ENCODE measurements at places on chromosomes 7 and 10.
A peak's percentile ranks its signal among the peaks of the same experiment; 100 is the strongest.

DNA sequence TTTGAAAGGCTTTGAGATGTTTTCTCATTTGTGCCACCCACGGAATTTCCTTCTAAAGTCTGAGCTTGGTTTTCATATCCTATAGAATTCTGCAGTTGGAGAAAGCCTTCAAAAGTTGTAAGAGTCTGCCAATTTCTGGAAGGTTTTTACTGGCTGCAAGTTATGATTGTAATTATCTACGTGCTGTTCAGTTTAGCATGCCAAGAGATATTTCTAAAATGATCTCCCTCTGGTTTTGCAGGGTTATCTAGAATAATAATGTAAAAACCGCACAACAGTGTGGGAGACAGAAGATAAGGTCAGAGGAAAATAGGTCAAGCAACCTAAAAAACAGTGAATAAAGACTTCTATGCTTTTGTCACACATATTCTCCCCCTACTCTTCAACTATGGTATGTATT is 69.3 kb downstream of the MTERF1 start:
- DNase-seq, result no peak

DNA sequence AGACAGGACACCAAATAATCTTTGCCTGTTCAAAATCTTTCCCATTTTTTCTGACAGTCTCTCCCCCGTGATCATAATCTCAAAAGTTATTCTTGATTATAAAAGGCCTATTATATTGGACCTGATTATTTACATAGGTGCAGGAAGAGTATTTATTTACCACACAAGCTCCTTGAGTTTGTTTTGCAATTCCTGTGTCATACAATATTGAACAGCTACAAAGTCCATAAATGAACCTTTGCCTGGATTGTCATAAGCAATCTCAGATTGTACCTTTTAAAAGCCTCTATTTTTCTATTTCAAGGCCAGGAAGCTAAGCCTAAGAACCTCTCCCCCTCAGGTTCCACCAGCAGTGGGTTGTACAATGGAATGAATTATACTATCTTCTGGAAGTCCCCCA is 183.9 kb upstream of the MEOX2 start:
- no peak for DNase-seq

- no peak for DNase-seq
Measured at GRCh38 chr10:31136930-31137885, 105.5 kb upstream of the ZNF438 start.

DNA sequence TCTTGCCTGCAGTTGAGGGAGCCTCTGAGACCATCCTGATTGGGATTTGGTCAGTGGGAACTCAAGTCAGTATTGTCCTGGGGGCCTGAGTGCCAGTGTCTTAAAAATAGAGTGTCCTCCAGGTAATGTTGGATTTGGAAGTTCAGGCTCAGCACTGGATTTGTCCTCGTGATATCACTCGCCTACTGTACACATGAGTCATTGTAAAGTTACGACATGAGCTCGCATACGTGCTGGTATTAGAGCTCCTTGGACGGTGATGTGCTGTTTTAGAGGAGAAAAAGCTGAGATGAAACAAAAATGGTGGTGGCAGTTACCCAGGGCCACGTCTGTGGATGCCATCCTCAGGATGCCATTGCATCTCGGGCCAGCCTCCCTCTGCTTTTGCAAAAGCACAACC is 78.2 kb downstream of the MGMT start:
- DNase-seq, result no peak

- DNase-seq, result no peak
Measured at GRCh38 chr10:119824299-119824698, 48.3 kb downstream of the MCMBP start.

GRCh38 chr7:103983201-103983977 is 6.1 kb downstream of the RELN start:
- no peak for DNase-seq

DNA sequence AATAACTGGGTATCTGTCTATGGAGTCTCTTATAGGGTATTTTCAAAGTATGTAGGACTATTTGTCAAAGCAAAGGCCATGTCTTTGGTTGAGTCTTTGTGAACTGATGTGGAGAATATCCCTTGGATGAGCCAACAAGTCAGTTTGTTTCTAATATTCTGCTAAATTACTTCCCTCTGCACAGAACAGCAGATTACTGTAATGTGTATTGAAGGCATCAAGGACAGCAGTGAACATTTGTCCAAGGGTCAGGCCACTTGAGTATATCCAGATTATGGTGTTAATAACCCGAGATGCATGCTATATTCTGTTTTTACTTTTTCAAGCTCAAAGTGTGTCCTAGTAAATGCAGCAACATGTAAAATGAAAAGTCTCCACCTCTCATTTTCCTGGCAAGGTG is 144.2 kb upstream of the GLI3 start:
- no peak for DNase-seq

- no peak for DNase-seq
Measured at GRCh38 chr10:64786989-64787388, 1265.8 kb downstream of the REEP3 start.

DNA sequence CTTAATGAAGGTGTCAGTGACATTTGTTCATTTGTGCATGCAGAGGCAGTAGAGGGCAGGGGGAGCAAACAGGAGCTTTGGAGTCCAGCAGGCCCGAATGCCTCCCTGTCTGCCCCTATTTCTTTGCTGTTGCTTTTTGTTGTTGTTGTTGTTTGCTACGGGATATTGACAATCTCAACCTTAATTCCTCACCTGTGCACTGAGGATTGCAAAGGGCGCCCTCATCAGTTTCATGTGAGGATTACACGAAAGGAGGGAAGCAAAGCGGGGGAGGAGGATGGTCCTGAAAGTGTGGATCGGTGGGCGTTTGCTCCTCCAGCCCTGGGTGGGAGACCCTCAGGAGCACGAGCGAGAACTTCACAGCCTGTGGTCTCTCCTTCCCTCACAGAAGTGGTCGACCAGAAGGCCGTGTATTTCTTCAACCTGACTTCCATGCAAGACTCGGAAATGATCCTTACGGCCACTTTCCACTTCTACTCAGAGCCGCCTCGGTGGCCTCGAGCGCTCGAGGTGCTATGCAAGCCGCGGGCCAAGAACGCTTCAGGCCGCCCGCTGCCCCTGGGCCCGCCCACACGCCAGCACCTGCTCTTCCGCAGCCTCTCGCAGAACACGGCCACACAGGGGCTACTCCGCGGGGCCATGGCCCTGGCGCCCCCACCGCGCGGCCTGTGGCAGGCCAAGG is 9.6 kb downstream of the GDF10 start:
- DNase-seq, result no peak

GRCh38 chr10:13820119-13820963 is 233.6 kb downstream of the PRPF18 start:
- no peak for DNase-seq

DNA sequence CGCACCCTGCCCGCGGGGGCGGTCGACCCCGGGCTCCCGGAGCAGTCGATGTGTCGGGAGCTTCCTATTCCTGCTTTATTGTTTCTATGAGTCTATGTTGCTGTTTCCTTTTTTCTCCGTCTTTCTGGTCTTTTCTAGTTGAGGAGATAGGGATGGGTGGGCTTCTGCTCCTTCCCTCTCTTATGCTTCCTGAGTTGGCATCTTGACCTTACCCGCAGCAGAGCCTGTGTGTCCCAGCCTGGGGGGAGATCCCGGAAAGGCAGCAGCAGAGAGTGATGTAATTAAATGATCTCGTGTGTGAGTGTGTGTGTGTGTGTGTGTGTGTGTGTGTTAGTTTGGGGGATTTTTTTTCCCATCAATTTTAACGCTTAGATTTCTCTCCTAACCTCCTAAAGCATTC is 486 bp upstream of the SORCS1 start:
- no peak for DNase-seq

- no peak for DNase-seq
Measured at GRCh38 chr7:40483630-40484029, 348.8 kb downstream of the SUGCT start.

DNA sequence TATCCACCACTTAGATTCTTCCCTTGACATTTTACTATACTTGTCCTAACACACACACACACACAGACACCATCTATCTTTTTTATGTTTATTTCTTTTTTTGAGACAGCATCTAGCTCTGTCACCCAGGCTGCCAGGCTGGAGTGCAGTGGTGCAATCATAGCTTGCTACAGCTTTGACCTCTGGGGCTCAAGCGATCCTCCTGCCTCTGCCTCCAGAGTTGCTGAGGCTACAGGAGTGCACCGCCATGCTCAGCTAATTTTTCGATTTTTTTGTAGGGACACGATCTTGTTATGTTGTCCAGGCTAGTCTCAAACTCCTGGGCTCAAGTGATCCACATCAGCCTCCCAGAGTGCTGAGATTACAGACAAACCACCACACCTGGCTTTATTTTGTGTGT is 16.7 kb downstream of the WIPI2 start:
- DNase-seq, result peak; percentile 25
